Frontal cortex (tissue), 4 donors: ENCODE measurements at places on chromosomes 1 and 21.
A peak's percentile ranks its signal among the peaks of the same experiment; 100 is the strongest.

DNA sequence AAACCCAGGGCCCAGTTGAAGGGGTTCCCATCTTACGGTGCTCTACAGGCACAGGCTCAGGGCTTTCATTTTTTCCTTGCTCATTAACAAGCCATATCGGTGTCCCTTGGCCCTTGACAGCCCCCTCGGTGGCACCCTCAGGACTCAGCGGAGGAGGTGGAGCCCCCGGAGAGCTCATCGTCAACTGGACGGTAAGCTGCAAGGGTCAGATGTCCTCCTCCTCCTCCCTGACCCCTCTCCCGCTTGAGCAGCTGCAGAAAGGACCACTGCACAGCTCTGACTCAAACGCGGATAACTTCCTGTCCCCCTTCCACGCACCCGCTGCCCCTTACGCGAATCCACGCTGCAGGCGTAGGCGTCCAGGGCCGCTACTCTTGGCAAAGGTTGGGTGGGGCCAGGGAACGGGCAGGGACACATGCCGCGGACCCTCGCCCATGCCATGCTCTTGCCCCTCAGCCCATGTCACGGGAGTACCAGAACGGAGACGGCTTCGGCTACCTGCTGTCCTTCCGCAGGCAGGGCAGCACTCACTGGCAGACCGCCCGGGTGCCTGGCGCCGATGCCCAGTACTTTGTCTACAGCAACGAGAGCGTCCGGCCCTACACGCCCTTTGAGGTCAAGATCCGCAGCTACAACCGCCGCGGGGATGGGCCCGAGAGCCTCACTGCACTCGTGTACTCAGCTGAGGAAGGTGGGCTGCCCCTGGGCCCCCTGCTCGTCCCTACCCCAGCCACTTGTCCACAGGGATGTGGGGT is 14.7 kb downstream of the TMEM81 start:
- no peak for DNase-seq

- no peak for DNase-seq
Observed at GRCh38 chr1:243520831-243521230, 265.0 kb downstream of the SDCCAG8 start.

GRCh38 chr1:228488818-228489674 is 1.9 kb downstream of the RNF187 start:
- no peak for DNase-seq

DNA sequence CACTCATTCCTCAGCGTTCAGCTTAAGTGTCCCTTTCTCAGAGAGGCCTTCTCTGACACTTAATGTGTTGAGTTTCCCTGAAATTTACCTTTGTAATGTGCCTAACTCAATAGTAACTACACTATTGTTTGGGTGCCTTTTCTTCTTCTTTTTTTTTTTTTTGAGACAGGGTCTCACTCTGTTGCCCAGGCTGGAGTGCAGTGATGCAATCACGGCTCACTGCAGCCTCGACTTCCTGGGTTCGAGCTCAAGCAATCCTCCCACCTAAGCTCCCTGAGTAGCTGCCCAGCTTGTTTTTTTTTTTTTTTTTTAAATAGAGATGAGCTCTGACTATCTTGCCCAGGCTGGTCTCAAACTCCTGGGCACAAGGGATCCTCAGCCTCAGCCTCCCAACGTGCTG is 50.1 kb downstream of the ARHGEF11 start:
- DNase-seq: no peak

DNA sequence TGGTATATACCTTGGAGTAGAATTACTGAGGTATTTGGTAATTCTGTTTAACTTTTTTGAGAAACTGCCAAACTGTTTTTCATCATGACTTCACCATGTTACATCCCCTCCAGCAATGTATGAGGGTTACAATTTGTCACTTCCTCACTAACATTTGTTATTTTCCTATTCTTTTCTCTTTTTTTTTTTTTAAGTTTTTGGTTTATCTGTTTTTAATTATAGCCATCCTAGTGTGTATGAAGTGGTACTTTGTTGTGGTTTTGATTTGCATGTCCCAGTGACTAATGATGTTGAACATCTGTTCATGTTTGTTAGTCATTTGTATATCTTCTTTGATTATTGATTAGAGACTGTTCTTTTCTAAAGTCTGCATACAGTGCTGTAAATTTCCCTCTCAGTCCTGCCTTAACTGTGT is 147.3 kb downstream of the HS2ST1 start:
- DNase-seq: no peak

- DNase-seq: no peak
Observed at GRCh38 chr1:8739377-8739776, 78.1 kb downstream of the RERE start.

GRCh38 chr1:118504867-118505266 is 319.8 kb upstream of the SPAG17 start:
- DNase-seq: no peak

DNA sequence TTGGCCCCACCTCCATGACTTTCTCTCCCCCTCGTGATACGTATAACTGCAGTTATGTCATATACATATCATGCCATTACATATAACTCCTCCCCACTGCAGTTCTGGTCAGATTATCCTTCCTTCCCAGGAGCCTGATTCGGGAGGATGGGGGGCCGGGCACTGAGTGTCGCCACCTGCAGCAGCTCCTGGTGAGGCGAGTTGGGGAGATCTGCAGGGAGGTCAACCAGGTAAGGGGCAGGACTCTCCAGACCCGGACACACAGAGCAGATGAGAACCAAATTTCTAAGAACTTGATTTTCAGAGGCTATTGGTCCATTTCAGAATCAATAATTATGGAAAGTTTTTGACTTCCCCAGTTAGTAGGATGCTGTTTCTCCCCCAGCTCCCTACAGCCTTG is 19.5 kb downstream of the HYI start:
- no peak for DNase-seq

- DNase-seq: no peak
Observed at GRCh38 chr1:230891413-230891812, 23.1 kb upstream of the C1orf198 start.

DNA sequence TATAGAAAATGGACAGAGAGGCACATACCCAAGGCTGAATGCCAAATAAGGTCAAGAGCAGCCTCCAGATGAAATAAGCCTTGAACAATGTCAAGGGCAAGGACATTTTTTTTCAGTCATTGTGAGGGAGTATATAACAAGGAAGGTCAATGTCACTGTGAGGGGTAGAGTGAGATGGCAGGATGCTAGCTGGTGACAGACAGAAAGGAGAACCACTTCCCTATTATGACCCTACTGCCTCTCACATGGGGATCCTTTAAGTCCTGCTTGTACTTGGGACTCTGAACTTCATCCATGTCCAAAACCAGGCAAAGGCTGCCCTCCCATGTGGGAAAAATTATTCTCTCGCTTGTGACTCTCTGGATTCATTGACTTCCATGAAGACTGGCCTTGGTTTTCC is 119.5 kb upstream of the COA6 start:
- DNase-seq: no peak

GRCh38 chr1:216247937-216248336 is 175.3 kb downstream of the USH2A start:
- no peak for DNase-seq

- no peak for DNase-seq
Observed at GRCh38 chr21:33802481-33802880, 113.1 kb downstream of the ATP5PO start.

DNA sequence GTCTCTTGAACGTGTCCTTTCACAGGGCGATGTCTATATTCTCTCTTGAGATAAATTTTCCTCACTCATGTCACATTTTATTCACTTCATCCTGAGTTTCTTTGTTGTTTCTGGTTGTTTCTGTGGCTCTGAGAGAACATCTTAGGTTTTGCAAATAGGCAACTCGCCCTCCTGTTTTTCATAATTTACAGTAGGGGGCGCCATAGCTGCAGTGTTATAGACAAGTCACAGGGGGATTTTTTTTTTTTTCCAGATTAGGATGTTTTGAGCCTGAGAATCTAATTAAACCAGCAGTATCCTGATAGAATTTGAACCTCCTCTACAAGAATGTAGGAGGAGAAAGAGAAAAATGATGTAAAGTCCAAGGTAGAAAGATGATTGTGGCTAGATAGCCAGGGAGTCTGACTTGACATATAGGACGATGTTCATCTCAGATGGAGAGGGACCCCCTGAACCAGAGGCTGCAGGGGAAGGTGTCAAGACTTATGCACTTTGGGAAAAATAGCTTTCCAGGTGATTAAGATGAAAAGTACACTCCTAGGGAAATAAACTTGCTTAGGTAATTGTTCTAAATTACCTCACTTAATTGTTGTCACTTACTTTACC is 76.3 kb downstream of the ZP4 start:
- no peak for DNase-seq

GRCh38 chr1:201397675-201398074 is 1.4 kb downstream of the LAD1 start:
- DNase-seq: no peak

DNA sequence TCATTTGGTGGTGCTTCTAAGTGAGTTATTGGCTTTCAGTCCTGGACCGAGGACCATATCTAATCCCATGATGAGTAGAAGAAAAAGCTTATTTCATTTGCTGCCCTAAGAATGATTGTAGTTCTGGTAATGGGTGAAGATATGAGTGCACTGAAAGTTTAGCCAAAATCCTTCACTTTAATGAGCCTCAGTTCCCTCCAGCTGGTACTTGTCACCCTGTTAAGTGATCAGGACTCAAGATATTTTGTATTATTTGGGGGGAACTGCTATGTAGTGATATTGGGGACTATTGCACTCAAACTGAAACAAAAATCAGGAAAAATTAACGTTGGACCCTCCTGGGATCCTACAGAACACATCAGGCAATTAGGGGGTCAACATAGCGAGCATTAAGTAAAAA is 165.9 kb downstream of the PRDM2 start:
- no peak for DNase-seq

DNA sequence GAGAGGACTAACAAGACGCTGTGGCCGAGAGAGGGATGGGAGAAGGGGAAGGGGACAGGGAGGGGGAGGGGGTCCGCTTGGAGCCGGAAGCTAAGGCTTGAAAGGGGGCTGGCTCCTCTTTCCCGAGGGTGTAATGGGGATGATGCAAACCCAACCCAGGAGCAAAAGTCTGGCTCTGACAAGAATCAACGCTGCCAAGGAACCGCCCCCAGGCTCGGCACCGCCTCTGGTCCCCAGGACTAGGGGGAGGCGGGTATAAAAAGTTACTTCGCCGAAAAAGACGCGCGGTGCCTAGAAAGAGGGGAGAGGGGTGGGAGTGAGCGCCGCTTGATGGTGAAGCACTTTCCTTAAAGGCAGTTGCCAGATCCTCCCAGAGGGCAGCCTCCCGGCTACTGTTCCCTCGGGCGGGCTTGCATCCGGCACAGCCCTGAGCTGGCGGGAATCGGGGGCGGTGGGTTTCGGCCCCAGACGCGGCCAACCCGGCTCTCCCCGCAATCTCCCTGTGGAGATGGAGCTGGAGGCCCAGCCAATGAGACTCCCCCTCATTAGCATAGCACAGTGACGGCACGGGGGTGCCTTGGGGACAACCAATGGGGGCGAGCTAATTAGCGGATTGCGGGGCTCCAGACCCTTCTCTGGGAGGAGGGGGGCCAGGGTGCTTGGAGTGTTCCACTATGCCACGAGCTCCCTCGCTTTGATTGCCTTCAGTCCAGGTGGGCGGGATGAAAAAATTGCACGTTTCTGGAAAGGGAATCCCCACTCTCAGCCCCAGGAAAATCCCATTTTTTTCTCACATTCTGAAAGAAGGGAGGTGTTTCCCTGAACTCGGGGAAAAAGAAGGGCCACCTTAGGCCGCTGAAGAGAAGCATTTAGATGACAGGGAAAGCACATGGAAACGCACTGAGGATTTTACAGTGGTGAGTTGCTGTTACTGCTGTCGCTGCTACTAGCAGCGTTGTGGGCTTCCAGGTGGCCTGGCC is at the start of gene KCNT2:
Gene KCNT2, minus strand, starts transcription at position 51 of the 980 bp plus-strand sequence. CDS start 131 bp downstream, outside the sequence.
- DNase-seq: peak; percentile 24

DNA sequence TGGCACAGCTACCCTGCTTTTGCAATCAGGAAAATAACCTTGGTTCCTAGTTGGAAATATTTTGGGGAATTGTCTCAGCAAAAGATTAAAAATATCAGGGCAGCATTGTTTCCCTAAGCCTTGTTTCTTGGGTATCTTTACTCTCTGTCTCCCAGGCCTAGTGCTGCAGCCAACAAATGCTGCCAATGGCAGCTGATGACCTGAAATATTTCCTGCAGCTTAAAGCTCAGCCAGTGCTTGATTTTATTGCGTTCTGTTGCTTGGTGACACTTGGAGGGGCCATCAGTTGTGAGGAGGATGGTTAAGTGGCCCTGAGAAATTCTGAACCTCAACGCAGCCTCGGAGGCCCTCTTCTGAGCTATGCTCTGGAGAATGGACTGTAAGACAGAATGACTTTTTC is 59.4 kb upstream of the B3GALT5 start:
- DNase-seq: no peak

- no peak for DNase-seq
Observed at GRCh38 chr1:115241309-115241708, 96.7 kb downstream of the NGF start.

DNA sequence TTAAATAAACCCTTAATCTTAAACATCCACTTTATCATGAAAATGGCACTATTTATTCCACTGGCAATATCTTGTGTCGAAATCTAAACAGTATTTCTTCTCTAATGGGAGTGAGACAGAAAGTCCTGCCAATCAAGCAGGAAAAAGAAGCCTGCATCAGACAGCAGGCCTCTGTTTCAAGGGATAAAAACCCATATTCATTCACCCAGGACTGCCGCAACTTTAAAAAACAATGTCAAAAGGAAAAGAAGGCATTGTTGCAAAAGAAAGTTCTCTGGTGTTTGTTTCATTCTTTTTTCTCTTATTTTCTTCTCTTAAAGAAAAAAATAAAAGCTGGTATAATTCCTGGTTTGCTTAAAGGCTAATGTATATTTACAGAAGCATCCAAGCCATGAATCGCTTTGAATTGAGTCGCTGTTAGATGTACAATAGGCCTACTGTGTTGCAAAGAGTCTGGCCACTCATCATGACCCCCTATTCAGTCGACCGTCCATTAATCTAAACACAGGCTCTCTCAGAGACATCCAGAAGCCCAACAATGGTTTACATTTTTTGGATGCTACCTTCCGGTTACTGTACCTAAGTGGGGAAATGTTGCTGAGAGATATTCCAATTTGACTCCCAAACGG is 48.7 kb upstream of the ZC3H11B start:
- DNase-seq: peak; percentile 7

DNA sequence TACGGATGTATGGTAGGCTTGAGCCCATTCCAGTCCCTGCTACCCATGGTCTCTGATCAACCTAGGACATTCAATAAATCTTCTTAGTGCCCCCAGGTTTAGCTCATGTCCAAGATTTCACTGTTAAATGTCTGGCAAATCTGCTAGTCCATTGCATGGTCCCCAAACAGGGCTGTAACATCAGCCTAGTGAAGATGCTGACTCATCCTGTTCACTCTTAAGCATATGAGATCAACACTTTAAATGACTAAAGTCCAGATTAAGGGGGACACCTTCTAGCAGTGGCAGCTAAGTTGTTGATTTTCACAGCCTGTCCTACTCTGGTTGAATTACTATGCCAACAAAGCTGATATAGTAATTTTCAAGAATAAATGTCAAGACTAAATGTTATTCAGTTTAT is 46.5 kb upstream of the NUF2 start:
- no peak for DNase-seq

- DNase-seq: no peak
Observed at GRCh38 chr21:35779690-35780570, 280.4 kb downstream of the SETD4 start.

GRCh38 chr21:15468368-15468767 is 261.4 kb upstream of the USP25 start:
- DNase-seq: no peak
